Stimulated activated CD4-positive, alpha-beta T cell treated with anti-CD3 and anti-CD28 coated beads, Interleukin-15, amount 100 ng/mL, for 1 hour (primary cell): ENCODE measurements at places on chromosomes 7 and 10.
A peak's percentile ranks its signal among the peaks of the same experiment; 100 is the strongest.

- no peak for DNase-seq
These were observed 20.9 kb downstream of the WBP1L start for GRCh38 chr10:102764470-102765161.

GRCh38 chr7:141454338-141454737 lies 96.9 kb upstream of the AGK start:
- DNase-seq: no peak

GRCh38 chr10:99593312-99593711 lies 26.9 kb downstream of the SLC25A28 start:
- DNase-seq: no peak

GRCh38 chr10:117472872-117473271 lies 69.7 kb upstream of the EMX2 start:
- DNase-seq: no peak

DNA sequence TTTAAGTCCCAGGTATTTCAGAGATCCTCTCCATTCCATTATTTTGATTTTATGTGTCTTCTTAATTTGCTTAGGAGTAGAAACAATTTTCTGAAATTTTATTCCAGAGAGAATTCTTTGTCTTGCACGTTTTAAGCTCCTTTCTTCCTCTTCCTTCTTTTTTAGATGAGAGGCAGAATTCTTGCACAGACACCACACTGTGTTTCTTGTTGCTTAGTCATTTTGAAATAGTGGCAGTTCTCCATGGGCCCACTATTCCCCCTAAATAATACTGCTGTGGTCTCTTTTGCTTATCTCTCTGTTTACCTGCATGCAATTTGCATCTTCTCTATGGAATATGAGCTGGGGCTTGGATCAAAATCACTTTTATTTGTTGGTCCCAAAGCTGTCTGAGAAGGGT lies 54.3 kb upstream of the WAC start:
- DNase-seq: no peak

GRCh38 chr7:30181736-30182522 lies 47.1 kb downstream of the MTURN start:
- DNase-seq: no peak

DNA sequence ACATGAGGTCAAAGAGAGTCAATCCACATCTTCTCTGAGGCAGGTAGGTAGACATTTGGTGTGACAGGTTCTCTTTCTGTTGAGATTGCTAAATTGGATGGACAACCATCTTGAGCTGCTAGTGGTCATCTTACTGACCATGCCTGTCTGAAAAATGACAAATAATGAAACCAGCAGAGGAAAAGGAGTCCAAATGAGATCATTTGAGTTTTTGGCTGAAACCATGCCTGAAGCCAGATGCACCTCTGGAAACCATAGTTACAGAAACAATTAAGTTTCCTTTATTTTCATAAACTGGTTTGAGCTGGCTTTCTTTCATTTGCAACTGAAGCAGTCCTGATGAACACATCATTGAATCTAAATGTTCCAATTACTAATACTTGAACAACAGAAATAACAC lies 100.6 kb downstream of the ZNF438 start:
- no peak for DNase-seq

GRCh38 chr7:1745576-1746490 lies 75.8 kb downstream of the ELFN1 start:
- no peak for DNase-seq

DNA sequence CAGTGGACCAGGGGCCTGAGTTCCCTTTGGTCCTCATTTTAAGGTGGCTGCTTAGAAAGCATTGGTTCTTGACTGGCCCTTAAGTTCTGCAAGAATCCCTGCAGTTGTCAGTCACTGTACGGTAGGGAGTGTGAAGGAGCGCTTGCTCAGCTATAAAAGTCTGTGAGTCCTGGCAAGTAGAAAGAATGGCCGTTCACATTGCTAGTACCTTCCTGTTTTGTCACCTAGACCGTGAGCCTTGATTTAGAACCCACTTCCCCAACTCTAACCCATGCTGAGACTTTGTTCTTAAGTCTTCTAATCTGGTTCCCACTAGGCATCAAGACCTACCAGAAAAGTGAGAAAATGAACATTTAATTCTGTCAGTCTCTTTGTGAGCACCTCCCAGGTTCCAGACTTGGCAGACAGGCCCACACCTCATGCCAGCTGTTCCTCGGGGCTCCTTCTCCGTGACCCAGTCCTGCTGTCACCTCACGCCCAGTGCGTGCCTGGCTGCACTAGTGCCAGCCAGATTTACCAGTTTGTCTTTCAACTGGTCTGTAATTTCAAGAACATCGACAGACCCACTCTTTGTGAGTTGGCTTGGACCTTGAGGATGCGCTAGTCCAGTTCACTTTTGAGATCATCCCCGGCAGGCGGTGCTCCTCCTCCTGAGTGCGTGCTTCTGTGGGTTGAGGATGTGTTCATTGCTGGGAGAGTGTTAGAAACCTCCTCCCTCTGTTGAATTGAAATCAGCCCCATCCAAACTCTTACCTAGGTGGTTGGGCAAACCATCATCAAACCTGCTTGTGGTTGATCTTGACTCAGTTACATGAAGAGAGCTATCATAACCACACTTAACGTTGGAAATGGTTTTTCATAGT lies 78.5 kb downstream of the SHH start:
- DNase-seq: no peak

DNA sequence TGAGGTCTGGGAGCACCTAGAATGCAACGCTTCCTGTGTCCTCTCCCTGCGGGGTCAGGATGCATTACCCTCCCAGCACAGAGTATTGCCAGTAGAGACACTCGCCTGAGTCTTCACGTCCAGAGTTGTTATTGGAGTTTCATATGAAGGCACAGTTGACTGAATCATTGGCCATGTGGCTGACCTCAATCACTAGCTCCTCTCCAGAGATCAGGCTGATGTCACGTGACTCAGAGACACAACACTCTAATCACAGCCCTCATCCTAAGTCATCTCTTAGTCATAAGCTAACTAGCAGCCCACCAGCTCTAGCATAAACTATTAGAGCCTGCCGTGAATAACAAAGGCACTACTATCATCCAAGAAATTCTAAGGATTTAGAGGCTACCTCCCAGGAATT lies 107.8 kb downstream of the HECW1 start:
- DNase-seq: no peak

GRCh38 chr7:91940171-91940570 lies 491 bp upstream of the AKAP9 start:
- peak; percentile 3 for DNase-seq

DNA sequence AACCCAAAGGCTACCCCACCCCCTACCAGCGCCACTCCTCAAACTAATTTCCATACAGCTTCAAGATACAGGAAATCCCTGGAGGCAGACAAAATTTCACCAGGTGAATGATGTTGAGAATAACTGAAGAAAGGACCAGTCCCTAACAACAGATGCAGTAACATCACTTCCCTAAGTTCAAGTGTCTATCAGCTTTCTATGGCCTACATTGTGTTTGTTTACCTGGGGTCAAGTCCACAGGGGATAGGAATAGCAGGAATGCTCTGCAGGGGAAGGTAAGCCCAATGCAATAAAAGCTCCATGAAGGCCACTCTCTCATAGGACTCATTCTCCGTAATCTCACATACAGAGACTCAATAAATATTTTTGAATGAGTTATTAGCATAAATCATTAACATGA lies 26.9 kb downstream of the FAM13C start:
- no peak for DNase-seq

DNA sequence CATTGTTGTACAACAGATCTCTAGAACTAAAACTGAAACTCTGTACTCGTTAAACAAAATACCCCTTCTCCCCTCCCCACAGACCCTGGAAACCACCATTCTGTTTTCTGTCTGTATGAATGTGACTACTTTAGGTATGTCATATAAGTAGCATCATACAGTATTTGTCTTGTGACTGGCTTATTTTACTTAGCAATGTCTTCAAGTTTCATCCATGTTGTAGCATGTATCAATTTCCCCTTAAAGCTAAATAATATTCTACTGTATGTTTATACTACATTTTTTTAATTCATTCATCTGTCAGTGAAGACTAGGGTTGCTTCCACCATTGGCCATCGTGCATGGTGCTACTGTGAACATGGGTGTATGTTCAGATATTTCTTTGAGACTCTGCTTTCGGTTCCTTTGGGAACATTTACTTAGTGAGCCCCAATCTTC lies 71.2 kb upstream of the RPA3 start:
- DNase-seq: no peak

GRCh38 chr7:68133045-68133444 lies 1136.4 kb downstream of the TYW1 start:
- DNase-seq: no peak

- DNase-seq: no peak
These were observed 161.0 kb downstream of the GRID1 start for GRCh38 chr10:86205306-86206239.

GRCh38 chr10:20630092-20630643 lies 266.9 kb downstream of the NEBL start:
- no peak for DNase-seq

DNA sequence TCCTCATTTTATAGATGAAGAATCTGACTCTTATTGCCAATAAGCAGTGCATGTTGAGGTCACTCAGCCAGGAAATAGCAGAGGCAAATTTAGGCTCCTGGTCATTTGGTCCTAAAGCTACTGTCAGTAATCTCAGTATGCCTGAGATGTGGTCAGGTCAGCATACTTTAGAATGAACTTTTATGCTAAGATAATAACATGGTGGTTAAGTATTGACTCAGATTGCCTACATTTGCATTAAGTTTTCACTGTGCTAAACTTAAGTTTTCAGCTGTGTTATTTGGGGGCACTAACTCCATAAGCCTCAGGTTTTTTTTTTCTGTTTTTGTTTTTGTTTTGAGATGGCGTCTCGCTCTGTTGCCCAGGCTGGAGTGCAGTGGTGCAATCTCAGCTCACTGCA lies 35.9 kb upstream of the CCSER2 start:
- DNase-seq: no peak

DNA sequence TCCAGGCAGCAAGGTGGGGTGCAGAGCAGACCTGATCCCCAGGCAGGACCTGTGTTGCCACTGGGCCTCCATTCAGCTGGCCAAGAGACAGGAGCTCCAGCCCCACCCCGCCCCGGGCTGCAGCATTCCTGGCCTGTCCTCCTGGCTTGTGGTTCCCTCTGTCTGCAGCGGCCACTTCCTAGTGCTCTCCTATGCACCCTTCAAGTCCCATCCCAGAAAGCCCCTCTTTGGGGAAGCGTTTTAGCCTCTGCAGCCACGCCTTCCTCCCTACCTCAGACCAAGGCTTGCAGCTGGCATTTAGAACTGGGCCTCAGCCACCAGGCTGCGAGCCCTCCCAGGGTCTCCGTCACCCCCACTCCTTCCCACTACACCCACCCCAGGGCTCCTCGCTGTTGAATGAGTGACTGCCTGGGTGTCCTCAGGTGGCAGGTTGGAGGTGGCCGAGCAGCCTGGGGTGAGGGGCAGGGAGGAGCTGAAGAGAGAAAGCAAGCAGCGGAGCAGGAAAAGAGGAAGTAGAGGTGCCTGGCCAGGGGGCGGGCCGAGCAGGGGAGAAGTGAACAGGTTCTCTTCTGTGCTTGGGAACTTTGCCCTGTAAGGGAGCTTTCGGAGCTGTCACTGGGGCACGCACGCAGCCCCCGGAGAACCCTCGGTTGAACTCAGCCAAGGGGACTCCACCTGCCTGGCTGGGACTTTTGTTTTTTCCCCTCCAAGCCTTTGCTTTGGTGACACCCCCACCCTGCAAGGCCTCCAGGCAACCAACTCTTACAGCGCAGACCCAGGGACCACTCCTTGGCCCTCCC lies 109.1 kb upstream of the TNRC18 start:
- peak; percentile 39 for DNase-seq

DNA sequence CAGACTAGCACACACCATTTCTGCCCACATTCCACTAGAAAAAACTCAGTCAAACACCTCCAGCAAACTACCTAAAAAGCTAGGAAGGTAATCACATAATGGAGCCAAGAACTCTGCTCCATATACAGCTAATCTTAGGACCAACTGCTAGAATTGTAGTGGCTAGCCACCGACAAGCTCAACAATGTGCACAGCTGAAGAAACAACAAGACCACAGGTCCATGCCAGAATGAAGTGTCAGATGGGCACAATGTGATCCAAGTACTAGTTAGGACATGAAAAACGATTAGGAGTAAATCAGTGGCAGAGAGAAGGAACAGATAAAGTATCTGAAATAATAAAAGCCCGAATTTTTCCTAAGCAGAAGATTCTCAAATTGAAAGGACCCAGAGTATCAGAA lies 38.6 kb downstream of the TMEM106B start:
- DNase-seq: no peak

DNA sequence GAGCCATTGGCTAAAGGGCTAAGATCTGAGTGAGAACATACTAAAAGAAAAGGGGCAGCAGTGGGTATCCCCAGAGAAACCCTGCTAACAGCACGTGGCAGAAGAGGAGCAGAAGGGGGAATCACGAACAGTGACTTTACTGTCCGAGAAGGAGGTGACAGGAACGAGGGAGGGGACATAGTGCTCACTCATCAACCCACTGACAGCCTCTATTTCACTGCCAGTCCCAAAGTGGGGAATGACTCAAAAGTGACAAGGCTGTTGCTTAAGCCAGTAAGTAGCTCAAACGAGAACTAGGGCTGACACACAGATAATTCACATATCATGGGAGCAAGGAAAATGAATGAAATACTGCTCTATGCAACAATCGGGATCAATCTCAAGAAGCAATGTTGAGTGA lies 92.7 kb downstream of the RSU1 start:
- no peak for DNase-seq

DNA sequence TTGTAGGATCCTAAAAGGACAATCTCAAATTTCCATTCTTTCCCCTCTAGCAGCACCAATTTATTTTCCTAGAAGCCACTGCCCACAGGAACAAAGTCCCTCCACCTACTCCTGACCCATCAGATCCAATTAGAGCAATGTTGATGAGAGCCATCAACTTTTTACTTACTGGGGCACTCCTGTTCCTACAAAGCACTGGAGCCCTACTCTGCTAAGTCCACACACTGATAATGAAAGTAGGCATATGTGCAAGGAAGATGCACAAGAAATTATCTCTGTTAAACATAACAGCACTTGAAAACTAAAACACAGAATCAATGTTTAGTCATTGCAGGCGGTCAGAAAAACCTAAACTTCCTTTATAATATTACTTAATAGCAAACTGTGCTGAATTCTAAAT lies 3.6 kb downstream of the HERPUD2 start:
- DNase-seq: no peak

DNA sequence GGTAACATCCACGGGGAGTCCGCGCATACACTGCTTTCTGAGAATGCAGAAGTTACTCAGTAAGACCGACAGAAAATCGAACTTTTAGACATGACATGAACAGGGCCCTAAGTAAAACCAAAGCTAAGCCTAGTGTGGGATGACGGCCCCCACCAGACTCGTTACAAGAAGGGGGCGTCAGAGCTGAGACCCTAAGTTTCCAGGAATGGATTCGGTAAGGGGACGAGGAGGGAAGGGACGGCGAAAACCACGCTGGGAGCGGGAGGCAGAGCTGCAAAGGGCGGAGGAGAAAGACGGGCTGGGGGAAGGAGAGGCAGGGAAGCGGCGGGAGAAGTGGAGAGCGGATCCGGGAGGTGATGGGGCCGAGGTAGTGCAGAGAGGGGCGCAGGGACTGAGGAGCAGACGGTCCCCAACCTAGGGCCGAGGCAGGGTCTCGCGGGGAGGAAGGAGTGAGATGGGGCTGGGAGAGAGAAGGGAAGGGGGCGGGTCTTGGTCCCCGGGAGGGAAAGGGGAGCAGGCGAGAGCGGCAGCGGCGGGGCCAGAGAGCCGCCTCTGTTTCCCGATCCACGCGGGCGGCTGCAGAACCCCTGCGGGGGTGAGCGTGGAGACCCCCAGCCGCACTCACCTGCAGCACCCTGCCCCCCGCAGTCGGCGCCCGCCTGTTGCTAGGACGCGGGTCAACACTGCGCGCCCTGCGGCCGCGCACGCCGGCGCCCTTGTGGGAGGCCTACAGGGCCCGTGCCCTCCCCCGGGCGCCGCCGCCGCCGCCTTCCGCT lies 513 bp downstream of the ODAD2 start:
- no peak for DNase-seq

GRCh38 chr10:22314852-22315251 lies 1.3 kb upstream of the COMMD3 start:
- no peak for DNase-seq
